ENCODE measurements at places on chromosomes 11 and 22.

DNA sequence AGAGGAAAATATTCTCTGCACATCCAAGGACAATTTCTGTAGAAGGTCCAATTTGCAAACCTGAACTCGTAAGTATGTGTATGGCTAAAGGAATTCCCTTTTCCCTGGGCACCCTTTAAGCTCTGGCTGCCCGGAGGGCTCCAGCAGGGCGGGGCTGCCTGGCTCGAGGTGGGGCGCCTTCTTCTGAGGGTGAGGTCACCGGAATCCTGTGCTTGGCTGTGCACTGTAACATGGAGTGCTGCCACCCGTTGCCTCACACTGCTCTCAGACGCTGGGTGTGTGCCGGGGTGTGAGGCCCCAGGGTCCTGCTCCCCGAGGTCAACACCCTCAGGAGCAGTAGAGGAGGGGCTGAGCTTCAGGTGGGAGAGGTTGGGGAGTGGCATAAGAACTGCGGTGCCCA is 61.5 kb downstream of the SYN3 start:
- DNase-seq, result no peak

DNA sequence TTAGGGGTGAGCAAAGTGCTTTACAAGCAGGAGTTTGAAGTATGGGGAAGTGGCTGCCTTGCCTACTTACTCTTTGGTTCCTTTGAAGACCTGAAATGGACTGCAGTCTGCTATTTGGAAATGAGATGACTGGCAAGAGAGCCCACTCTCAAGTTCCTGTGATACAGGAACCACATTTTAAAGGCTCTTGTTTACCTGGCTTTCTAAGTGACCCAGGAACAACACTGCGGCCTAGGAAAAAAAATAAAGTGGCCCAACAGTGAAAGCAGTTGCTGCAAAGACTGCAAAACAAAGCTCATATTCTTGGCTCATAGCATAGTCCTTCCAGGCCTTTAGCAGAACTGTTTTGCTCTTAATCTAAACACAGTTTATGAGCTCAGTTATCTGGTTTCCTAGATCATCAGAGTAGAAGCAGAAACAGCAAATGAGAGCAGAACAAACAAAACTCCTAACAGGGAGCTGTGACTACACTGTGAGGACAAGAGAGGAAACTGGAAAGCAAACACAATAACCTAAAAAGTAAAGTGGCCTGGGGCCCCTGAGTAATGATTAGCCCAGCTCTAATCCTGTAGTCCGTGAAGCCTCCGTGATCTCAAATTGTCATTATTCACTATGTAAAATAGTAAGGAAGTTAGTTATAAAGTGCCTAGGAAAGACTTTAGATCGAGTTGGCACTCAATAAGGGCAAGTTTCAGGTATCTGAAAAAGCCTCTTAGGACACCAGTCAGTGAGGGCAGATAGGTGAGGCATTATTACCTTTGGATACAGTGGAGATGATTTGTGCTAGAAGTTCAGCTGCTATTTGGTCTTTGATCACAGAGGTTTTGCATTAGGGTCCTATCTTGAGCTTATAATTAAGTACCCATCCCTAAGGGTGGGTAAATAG is 11.5 kb downstream of the CCDC117 start:
- DNase-seq, result no peak

GRCh38 chr11:14858404-14858803 is 33.6 kb downstream of the CYP2R1 start:
- DNase-seq, result no peak

DNA sequence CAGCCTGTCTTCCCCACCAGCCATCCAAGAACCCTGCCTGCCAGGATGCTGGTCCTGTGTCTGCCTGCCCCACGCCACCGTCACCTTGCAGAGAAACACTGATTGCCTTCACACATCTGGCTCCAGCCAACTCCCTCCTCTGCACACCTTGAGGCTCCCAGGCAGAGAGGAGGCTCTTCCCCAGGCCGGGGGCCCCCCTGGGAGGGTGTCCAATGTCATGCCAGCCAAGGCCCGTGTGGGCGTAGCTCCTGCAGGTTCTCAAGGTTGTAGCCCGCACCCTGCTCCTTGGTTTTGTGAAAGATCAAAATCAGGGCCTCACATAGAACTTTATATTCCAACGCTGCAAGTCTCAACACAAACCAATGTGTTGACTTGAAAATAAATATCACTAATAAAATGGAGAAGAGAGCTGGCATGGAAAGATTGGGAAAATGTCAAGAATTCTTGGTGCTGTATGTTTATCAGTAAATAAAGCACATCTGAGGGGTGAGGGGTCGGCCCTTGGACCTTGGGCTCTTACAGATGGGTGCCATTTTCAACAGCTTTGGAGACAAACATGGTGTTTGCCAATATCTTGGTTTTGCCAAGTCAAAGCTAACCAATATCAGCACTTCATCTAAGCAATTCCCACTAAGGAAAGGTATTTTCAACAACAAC is 6.7 kb upstream of the PPARA start:
- no peak for DNase-seq

- DNase-seq, result no peak
These were observed 20.6 kb upstream of the RAPSN start for GRCh38 chr11:47469361-47470179.

DNA sequence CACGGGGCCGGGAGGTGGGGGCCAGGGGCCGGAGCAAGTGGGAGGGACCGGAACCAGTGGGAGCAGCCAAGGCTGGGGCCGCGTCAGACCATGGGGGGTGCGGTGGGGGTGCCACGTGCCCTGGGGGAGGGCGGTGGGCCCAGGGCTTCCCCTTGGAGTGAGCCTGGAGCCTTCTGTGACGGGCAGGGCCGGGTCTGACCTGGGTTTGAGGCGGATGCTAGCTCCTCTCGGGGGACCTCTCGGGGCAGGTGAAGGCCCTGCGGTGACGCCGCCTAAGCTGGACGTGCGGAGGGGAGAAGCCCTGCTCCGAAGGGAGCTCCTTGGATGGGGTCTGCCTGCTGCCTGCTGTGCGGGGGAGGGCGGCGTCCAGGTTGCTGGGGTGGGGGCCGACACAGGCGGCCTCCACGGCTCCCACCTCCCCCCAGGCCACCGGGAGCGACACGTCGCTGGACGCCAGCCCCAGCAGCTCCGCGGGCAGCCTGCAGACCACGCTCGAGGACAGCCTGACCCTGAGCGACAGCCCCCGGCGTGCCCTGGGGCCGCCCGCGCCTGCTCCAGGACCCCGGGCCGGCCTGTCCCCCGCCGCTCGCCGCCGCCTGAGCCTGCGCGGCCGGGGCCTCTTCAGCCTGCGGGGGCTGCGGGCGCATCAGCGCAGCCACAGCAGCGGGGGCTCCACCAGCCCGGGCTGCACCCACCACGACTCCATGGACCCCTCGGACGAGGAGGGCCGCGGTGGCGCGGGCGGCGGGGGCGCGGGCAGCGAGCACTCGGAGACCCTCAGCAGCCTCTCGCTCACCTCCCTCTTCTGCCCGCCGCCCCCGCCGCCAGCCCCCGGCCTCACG is 115.0 kb downstream of the CACNA1I start:
- no peak for DNase-seq

DNA sequence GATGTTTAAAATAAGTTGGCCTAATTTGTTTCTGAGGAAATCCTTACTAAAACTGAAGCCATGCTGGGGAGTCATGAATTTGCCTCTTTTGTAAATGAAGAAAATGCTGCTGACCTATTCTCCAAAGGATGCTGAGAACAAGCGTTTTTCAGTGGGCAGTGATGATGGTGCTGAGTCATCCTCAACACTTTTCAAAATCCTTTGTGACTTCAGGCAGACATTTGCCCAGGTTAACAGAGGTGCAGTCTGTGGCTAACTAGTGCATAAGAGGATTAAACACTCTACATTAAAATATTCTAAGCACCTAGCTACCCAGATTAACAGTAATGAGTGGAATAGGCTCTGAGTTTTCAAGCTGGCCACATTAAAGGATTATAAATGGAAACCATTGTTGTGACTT is 509.0 kb downstream of the DLG2 start:
- DNase-seq, result no peak

GRCh38 chr11:46826310-46827044 is 19.6 kb downstream of the CKAP5 start:
- peak; percentile 81 for DNase-seq

- no peak for DNase-seq
These were observed 14.1 kb downstream of the WT1 start for GRCh38 chr11:32420937-32421901.

- no peak for DNase-seq
These were observed 3.3 kb upstream of the BCL9L start for GRCh38 chr11:118928870-118929500.

GRCh38 chr11:92227230-92227814 is 2.7 kb downstream of the FAT3 start:
- no peak for DNase-seq

GRCh38 chr11:1307998-1308742 is 1.3 kb downstream of the TOLLIP start:
- DNase-seq, result no peak

DNA sequence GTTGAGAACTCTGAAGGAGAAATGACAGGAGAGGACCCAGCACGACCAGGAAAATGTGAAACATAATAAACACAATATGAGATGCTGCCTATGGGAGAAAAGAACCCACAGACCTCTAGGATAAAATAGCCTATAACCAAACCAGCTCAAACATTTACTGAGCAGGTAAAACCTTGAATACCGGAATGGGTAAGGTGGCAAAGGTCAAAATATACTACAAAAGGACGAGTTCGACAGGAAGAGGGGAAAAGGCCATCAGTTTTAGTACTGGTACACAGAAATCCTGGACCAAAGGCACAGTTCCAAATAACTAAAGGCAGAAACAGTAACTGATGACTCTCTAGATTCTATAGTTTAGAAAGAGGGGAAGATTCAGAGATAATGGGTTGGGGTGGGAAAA is 96.3 kb downstream of the AMBRA1 start:
- DNase-seq, result no peak

DNA sequence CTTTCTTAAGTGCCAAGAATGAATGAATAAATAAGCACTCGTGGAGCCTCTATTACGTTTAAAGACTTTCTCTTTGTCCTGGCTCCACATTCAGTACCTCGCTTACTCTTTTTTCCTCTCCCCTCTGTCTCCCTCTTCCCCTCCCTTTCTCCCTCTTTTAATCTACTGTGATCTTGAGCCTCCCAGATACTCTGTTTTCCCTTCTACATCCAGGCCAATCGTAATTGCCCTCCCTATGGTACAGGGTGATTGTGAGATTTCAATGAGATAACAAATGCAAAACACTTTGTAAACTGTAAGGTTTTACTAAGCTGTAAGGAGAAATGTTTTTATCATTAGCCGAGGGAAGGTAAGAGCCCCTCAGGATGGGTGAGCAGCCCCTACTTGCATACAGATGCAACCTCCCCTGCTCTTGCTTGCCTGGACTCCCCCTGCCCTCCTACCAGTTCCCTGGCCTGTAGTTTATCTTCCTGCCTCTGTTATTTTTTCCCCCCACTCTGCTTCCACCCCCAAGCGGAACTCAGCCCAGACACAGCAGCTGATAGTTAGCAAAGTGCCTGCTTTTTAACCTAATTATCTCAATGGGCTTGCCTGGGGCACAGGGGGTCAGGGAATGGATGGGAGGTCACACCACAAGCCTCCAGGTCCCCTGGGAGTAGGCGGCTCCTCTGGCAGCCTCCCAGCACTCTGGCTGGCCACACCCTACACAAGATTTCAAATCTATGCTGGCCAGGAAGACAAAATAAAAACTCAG is 76.9 kb upstream of the CADM1 start:
- DNase-seq, result no peak

DNA sequence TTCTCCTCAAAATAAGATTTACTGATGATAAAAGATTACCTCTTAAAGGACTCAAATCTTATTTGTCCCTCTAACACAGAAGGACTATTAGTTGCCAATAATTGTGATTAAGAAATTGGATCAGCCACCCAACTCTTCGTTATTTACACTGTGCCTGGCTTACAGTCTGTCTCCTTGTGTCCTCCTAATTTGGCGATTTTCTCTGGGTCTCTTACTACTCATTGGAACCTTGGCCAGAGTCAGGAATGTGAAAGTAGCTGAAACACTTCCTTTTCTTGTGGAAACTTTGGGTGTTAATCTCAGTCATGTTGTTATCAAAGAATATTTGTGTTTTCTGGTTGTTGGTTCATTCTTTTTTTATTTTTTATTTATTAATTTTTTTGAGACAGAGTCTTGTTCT is 83.2 kb downstream of the TEAD1 start:
- DNase-seq, result no peak

DNA sequence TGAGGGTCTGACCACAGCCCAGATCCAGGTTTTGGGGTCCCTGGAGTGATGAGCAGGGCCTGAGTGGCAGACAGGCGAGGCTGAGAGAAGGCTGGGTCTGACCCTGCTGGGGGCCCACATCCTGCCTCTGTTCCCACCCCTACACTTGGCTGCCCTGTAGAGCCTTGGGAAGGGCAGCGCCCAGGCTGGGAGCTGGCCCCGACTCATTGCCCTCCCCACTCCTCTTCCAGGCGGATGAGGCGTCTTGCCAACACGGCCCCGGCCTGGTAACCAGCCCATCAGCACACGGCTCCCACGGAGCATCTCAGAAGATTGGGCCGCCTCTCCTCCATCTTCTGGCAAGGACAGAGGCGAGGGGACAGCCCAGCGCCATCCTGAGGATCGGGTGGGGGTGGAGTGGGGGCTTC is 4.9 kb downstream of the DERL3 start:
- no peak for DNase-seq

- no peak for DNase-seq
These were observed 91.5 kb upstream of the BLID start for GRCh38 chr11:122207505-122207904.

DNA sequence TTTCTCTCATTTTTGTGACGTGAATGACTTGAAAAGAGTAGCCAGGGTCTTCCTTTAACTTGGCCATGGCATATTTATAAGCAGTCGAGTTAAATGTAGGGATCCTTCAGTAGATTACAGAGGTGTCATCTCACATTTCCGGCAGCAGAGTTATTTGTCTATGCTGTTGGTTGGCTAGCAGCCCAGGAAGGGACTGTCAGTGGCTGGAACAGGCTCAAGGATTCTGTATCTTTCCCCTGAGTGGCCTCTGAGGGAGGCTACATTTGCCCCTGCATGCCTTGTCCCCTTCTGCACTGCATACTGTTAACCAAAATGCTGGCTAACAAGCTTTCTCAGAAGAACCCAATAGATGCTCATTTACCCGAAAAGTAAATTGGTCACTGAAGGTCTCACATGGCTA is 187.6 kb downstream of the PGR start:
- no peak for DNase-seq

DNA sequence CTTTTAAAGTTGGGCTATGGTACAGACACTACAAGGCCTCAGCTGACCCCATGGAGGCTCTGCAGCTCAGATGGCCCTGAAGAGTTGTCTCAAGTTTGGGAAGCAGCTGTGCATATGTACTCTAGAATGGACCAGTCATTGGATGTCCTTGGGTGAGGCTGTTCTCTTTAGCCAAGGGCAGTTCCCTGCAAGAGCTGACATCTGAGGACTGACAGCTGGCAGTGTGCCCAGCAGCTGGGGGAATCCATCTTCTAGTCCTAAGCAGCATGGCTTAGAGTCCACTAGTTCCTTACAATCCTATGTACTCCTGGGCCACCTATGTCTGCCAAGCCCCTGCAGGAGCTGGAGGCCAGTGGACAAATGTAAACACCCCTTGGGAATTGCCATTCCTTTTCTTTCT is 76.5 kb downstream of the C11orf91 start:
- no peak for DNase-seq

GRCh38 chr22:28833276-28833923 is 33.0 kb upstream of the XBP1 start:
- DNase-seq, result no peak

- DNase-seq, result no peak
These were observed 3.8 kb upstream of the CYB5R2 start for GRCh38 chr11:7677071-7677470.

GRCh38 chr11:5004424-5005274 is 10.0 kb downstream of the OR51L1 start:
- DNase-seq, result peak; percentile 20
